Fibroblast of skin of left biceps (primary cell): ENCODE measurements at places on chromosomes 1 and 21.
A peak's percentile ranks its signal among the peaks of the same experiment; 100 is the strongest.

- no peak for DNase-seq
Observed at GRCh38 chr21:46078322-46078977, 19.5 kb upstream of the COL6A2 start.

GRCh38 chr1:30641572-30642353 is 81.6 kb downstream of the MATN1 start:
- no peak for DNase-seq

GRCh38 chr21:25103500-25104207 is 503.6 kb downstream of the MRPL39 start:
- no peak for DNase-seq

GRCh38 chr1:38803647-38804046 is 55.9 kb downstream of the RRAGC start:
- DNase-seq, result no peak

GRCh38 chr1:176885751-176886150 is 278.8 kb downstream of the ASTN1 start:
- DNase-seq, result peak; percentile 78
